Stimulated activated CD4-positive, alpha-beta T cell treated with anti-CD3 and anti-CD28 coated beads, Interleukin-4, amount 100 ng/mL, for 1 hour (primary cell): ENCODE measurements at places on chromosomes 5 and 9.

DNA sequence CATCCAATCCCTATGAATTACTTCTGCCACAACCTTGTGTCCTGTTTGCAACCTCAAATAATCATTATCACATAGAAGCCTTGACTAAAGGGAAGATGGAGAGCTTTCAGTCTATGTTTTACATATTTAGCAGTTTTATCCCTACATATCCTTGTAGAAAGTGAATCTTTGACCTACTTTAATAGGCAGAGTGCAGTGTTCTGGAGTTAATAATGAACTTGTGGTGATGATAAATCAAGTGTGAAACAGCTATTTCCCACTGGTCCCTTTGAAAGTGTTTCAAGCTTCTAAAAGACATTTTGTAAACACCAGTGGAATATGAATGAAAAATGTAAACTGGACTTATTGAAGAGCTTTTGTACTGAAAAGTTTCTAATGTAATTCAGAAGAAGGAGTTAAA, 406.7 kb downstream of the GABRG2 start:
- DNase-seq = no peak

GRCh38 chr9:16626577-16627130, 243.8 kb downstream of the BNC2 start:
- DNase-seq = no peak

GRCh38 chr9:33942471-33943083, 106.1 kb downstream of the UBAP2 start:
- DNase-seq = no peak

DNA sequence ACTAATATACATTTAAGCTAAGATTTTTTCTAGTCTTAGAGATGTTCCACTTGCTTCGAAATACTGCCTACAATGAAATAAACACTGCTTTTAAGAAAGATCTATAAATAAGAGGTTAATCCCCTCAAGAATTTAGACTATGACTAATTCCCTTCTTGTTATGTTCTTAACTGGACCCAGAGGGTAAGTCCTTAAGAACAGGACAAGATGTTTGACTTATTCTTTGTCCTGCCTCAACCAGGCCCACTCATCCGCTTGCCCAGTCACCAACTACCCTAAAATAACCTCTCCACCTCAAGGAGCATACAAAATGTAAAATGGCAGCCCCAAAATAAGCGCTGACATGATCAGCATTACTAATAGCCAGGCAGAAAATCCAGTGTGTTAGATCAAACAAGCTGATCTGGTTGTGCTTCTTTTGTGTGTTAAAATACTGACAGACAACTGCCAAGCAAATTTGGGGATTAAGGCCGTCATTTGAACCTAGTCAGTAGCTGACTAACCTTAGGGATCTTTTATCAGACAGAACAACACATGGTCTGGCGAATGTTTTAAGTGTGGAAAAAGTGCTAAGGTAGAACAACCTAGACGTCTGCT, 93.7 kb upstream of the SMC5 start:
- DNase-seq = no peak

DNA sequence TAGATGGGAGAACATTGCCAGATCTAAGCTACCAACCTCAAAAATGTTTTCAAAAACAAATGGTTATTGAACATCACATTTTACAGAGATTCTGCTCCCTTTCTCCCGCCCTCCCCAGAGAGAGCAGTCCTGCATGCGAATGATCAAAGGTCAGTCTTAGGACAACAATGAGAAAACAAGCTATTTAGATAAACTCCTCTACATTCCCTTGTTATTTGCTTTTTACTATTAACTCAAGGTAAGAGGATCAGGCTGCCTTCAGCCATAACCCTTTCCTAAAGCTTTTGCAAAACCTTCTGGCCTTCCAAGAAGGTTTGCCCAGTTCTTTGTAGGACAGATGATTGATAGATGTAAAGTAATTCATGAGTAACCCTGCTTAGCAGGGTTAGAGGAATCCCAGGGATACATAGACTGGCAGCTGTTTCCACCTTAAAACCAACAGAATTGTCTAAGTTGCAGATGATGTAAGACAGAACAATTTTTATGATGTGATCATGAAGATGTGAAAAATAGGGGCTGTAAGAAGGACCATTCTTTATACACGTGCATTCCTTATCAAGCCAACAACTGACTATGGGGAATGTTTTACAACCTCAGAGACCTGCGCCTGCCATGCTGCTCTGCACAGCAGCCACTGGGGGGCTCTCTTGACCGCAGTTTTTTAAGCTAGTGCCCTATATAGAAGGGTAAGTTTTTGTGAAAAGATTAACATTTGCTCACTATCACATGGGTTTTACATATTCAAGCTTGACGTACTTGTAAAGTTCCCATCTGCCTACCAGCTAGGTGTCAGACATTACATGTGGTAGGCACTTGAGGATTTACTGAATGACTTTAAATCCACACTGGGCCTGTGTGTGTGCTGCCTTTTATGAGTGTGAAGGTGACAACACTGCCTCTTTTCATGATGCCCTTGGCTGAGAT, 2.3 kb upstream of the ZNF782 start:
- peak; percentile 71 for DNase-seq

DNA sequence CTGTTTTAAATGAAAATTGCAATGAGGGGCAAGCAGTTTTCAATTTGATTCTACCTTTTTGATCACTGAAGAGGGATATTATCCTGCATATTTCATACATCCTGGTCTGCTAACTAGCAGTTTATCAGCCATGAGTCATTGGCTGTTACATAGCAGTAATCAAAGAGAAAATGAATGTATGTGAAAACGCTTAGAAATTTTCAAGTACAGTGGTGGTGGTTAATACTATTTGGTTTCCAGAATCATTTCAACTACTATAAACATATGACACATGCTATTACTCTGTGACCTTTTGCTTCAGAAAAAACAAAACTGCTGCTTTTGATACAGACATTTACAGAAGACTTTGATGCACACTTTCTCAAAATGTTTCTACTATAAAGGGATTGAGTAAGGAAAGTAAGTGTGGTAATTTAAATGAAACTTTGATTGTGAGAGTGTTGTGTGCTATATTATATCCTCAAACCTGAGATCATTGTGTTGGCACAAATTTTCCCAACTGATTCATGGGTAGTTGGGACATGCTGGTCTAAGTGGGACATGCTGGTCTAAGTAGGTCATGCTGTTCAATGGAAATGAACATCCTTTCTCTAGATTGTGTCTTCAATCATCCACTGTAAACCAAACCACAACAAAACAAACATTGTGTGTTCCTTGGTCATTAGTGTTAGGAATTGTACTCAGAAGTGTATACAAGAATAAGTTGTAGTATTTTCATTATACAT, 5.1 kb downstream of the RNF14 start:
- no peak for DNase-seq

GRCh38 chr5:177105691-177106476, 19.2 kb downstream of the FGFR4 start:
- DNase-seq = no peak

GRCh38 chr9:134930398-134930797, 12.7 kb upstream of the FCN1 start:
- DNase-seq = no peak

DNA sequence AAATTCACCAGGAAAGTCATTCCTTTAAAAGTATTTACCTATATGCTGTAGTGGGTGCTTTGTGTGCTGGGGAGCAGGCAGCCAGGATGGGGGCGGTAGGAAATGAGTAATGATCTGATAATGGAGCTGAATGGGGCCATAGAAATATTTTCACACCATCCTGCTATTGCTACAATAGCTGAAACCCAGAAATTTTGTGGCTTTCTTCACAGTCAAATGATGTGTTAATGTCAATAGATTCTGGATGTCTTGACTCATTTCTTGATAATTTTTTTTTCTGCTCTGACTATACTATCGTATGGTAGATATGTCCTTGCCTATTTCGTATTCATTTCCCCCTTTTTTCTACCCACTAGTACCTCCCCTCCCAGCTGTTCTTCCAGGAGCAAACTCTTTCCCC, 59.5 kb downstream of the RORB start:
- no peak for DNase-seq

DNA sequence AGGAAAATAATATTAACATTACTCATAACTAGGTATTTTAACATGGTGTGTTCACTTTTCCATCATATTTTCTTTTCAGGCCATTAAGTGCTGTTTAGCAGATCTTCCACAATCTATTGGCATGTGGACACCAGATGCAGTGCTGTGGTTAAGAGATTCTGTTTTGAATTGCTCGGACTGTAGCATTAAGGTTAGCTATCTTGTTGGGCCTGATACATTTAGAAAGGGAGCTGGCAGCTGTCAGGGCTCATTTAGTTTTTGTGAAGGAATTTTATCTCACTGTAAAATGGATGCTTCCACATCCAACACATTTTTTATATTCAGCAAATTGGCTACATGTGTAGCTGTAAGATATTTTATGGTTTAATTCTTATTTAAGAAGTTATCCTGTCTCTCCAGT, 20.7 kb upstream of the TMOD1 start:
- DNase-seq = no peak

- DNase-seq = no peak
These were observed 116.0 kb upstream of the SMIM23 start for GRCh38 chr5:171669571-171669970.

DNA sequence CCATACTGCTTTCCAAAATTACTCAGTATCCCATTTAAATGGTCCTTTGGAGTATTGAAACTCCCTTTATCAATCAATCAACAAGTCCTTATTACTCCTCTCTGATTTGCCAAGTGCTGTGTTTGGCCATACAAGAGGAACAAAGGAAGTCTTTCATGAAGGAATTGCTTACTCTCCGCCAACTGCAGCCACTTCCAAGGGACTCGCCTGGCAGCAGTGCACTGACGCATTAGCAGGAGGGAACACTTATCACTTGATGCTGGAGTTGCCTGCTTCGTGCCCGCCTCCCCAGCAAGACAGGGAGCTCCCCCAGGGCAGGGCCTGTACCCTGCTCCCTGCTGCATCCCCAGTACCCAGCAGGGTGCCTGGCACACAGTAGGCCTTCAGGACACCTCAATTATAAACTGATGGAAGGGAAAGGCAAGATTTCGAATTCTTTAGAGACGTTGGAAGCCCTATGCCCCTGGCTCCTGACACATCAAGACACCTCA, 97.9 kb downstream of the CRB2 start:
- no peak for DNase-seq

- DNase-seq = no peak
These were observed 10.7 kb upstream of the STK32A start for GRCh38 chr5:147223948-147224791.

GRCh38 chr9:101326035-101326434, 58.8 kb downstream of the BAAT start:
- no peak for DNase-seq

- DNase-seq = no peak
These were observed 2.3 kb downstream of the BRD3OS start for GRCh38 chr9:134027561-134027960.

DNA sequence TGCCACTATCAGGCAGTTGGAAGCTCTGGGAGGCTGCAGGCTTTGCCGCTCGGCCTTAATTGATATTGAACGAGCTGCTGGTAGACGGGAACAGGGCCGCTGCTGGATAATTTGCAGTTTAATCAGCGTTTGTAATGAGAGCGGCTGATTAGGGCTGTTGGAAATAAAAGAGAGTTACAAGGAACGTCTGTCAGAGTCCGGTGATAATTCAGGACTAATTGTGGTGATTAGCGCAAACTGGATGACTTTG, 68.2 kb upstream of the TBCA start:
- DNase-seq = no peak

DNA sequence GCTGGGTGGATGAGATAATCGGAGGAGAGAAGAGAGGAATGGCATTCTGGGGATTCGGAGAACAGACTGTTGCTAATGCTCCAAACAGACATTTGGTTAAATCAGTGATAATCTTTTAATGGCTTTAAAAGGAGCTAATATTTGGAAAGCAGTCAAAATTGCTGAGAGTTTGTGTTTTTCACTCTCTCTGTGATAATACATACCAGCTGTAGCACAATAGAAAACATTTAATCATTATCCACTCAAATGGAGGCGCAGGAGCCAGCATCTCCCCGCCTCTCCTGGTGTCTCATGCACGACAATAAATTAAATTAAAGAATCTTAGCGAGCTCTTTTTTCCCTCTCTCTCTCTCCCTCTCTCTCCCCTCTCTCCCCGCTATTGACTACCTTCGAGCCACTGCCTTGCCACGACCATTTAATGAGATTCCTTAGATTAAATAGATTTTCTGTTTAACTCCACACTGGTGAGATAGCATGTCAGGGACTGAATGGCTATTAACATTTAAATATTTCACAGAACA, 268.6 kb upstream of the MVB12B start:
- DNase-seq = no peak

DNA sequence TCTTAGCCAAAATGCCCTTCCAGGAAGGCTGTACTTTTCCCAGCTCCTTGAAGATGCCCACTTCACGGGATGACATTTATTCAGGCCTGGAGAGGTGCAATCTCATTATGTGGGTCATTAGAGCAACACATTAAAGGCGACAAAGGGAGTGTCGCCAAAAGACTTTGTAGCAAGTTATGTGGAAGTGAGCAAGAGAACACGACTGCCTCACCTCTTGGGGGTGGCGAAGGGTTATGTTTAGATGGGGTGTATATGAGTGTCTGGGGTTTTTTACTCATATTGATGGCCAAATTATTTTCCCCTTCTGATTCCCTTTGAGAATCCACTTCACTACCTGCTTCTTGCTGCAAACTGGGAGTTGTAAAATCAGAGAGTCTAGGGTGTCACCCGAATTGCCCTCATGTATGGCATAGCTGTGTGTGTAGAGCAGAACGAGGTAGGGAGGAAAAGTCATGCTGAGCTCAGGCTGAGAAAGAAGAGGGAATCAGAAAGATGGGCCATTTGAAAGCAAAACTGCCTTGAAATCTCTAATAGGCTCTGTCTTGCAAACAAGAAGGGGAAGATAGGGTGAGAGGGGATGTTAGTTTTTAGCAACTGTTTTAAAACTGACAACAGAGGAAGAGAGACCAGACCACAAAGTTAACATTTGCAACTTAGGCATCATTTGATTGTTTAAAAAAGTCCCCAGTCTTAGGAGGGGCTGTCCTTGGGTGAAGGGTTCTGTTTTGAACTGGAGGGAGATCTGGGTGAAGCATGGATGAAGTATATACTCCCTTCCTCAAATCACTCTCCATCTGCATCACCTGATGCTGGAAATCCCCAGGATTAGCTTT, 97.1 kb upstream of the IL12B start:
- DNase-seq = no peak

GRCh38 chr9:136577941-136578625, 32.2 kb upstream of the NOTCH1 start:
- no peak for DNase-seq

- DNase-seq = no peak
These were observed 34.3 kb upstream of the ARL15 start for GRCh38 chr5:54344653-54345052.

- DNase-seq = no peak
These were observed 31.7 kb upstream of the TUSC1 start for GRCh38 chr9:25709941-25710340.

DNA sequence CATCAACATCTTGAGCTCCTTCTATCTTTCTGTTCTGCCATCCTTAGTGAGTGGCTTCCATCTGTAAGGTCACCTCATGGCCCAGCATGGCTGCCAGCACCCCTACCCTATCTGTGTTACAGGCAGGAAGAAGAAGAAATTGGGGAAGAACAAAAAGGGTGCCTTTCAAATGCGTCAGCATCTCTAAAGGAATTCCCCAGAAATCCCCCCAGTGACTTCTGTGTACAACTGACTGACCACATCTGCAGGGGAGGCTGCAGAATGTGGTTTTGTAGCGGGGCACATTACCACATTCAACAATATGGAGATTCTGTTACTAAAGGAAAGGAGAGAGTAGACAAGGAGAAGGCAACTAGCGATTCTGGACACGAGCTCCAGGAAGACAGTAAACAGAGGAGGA, 40.1 kb downstream of the ALG2 start:
- no peak for DNase-seq
